ENCODE measurements at places on chromosomes 3 and 15.

GRCh38 chr3:9908286-9908685 is 5.6 kb downstream of the IL17RE start:
- DNase-seq, result no peak

DNA sequence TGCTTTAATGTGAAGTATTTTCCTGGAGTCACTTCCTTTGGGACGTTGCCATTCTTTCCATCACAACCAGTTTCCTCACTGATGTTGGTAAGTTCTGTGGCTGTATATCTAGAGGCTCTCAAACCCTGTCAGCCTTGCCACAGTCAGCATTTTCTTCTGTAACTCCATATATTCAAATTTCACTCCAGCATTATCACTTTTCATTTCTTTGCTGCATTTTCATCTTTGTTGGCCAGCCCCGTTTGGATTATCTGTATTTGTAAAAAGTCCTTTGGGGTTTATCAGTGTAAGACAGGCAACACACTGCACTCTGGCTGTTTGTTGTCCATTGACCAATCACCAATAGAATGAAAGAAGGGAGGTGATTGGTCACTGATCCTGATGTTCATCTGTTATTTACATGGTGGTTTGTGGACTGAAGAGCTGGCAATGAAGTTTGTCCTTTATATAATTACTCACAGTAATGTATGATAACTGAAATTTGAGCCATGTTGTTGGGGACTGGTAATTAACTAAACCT is 20.3 kb downstream of the GMPS start:
- no peak for DNase-seq

GRCh38 chr3:194472290-194472920 is 14.4 kb downstream of the ATP13A3 start:
- DNase-seq, result no peak

- DNase-seq, result no peak
These were observed 34.8 kb downstream of the CHRD start for GRCh38 chr3:184414418-184415202.

- DNase-seq, result no peak
These were observed at the start of gene RAB6B for GRCh38 chr3:133895208-133896001. RAB6B (minus strand) TSS chr3:133895882; CDS start chr3:133895466, 416 bp downstream.

GRCh38 chr3:119362010-119362409 is 67.8 kb downstream of the ARHGAP31 start:
- no peak for DNase-seq

DNA sequence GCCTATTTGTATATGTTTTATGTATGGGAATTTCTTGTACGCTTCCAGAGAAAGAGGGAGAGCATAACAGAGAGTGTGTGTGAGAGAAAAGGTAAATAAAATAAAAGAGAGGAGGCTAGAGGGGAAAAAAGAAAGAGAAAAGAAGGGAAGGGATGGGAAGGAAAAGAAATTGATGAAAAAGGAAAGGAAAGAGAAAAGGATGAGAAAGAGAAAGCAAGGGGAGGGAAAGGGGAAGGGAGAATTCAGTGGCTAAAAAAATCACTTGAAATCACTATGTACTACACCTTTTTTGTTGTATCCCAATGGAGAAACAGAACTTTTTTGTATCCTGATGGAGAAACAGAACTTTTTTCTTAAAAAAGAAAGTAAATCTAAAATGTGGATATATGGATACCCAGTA is 165.5 kb upstream of the MBNL1 start:
- no peak for DNase-seq

- DNase-seq, result no peak
These were observed 952.0 kb downstream of the AGBL1 start for GRCh38 chr15:87031540-87032230.

DNA sequence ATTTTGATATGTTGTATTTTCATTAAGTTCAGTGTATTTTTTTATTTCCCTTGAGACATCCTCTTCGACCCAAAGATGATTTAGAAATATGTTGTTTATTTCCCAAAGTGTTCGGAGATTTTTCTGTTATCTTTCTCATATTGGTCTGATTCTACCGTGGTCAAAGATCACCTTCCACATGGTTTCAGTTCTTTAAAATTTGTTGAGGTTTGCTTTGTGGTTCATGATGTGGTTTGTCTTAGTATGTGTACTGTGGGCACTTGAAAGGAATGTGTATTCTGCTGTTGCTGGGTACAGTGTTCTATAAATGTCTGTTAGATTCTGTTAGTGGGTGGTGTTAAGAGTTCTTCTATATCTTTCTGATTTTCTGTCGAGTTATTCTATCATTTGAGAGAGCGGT is 103.4 kb upstream of the FHIT start:
- DNase-seq, result no peak

- DNase-seq, result no peak
These were observed 11.8 kb downstream of the TNK2 start for GRCh38 chr3:195896361-195897080.

DNA sequence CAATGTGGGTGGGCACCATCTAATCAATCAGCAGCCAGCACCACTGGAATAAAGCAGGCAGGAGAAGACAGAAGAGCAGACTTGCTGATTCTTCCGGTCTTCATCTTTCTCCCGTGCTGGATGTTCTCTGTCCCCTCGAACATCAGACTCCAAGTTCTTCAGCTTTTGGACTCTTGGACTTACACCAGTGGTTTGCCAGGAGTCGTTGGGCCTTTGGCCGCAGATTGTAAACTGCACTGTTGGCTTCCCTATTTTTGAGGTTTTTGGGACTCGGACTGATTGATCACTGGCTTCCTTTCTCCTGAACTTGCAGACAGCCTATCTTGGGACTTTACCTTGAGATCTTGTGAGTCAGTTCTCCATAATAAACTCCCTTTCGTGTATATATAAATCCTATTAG is 292.8 kb downstream of the BCHE start:
- no peak for DNase-seq

GRCh38 chr3:2024713-2025112 is 74.0 kb upstream of the CNTN4 start:
- no peak for DNase-seq

GRCh38 chr3:50358355-50358910 is 888 bp downstream of the TMEM115 start:
- DNase-seq, result no peak

DNA sequence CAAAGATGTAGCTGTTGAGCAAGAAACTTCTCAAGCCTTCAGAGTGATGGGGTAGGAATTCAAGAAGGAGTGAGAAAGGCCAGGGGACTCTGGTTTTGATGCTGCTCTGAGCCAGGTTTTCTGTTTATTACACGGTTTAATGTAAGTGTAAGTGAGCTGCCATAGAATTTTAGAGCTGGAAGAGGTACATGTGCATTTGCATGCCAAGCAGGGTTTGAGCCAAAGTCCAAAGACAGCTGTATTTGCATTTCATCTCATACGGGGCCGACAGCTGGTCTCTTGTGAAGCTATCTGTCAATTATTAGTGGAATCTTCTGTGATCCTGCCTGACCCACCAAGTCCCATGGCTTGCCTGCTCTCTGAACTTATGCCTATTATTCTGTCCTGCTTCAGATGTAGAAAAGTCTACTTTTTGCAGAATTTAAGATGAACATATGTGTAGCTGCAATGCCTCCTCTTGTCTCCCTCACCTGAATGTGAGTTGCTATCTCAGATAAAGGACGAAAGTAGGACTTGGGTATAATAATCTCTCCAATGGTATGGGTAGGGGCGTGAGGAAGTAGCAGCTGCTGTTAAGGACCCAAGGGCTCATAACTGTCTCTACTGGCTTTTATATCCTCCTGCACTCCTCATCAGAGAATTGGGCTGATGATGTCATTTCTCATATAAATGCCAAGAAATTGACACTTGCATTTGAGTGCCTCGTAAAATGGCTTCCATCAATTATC is 160.0 kb downstream of the SQOR start:
- DNase-seq, result no peak

- no peak for DNase-seq
These were observed 87.1 kb downstream of the ANO10 start for GRCh38 chr3:43534675-43535074.

GRCh38 chr3:48564022-48564421 is 441 bp upstream of the UCN2 start:
- no peak for DNase-seq

DNA sequence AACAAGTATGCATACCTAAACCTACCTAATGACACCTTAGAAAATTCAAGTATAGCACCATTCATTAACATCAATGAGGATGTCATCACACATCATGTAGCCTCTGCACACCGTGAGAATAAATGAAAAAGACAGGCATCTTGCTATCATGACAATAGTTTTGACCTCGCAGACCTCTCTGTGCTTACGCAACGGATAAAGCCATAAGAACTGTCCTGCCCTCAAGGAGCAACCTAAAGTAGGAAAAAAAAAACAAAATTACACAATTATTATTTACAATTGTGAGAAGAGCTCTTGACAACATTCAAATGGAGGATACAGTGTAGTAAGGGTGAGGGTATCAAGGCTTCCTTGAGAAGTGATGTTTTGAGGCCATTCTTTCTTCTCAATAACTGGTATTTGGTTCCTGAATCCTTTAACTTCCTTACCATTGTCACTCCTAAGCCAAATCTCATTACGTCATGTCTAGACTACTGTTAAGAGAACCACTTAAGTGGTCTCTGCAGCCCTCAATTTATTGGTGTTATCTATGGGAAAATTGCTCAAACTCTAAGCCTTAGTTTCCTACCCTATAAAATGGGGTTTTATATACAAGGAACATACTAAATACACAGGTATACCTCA is 7.0 kb upstream of the SETD5 start:
- no peak for DNase-seq

DNA sequence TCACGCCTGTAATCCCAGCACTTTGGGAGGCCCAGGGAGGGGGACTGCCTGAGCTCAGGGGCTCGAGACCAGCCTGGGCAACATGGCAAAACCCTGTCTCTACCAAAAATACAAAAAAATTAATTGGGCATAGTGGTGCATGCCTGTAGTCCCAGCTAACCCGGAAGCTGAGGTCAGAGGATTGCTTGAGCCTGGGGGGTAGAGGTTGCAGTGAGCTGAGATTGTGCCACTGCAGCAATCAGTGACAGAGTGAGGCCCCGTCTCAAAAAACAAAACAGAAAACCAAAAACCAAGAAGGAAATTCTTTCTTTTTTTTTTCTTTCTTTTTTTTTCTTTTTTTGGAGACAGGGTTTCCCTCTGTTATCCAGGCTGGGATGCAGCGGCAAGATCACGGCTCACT is 3.5 kb downstream of the SPATA12 start:
- no peak for DNase-seq

DNA sequence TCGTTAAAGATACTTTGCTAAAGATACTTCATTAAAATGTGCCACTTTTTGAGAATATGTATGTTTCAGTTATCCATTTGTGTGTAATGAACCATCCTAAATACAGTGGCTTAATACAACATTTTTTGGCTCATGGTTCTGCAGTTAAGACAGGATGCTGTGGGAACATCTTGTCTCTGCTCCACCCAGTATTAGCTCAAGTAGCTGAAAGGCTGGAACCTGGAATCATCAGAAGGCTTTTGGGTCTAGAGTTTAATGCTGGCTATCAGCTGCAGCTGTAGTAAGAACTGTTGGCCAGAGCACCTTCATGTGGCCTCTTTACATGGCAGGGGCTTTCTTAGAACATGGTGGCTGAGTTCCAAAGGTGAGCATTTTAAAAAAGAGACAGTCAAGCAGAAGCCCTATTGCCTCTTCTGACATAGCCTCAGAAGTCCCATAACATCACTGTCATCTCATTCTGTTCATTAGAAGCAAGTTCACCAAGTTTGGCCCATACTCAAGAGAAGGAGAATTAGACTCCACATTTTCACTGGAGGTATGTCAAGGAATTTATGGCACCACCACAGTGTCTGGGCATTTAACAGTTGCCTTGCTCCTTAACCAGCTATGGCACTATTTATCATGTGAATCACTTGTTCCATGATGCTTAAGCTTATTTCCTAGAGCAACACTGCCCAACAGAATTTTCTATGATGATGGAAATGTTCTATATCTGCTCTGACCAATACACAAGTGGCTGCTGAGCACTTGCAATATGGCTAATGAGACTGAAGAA is 70.4 kb upstream of the PDZRN3 start:
- no peak for DNase-seq

DNA sequence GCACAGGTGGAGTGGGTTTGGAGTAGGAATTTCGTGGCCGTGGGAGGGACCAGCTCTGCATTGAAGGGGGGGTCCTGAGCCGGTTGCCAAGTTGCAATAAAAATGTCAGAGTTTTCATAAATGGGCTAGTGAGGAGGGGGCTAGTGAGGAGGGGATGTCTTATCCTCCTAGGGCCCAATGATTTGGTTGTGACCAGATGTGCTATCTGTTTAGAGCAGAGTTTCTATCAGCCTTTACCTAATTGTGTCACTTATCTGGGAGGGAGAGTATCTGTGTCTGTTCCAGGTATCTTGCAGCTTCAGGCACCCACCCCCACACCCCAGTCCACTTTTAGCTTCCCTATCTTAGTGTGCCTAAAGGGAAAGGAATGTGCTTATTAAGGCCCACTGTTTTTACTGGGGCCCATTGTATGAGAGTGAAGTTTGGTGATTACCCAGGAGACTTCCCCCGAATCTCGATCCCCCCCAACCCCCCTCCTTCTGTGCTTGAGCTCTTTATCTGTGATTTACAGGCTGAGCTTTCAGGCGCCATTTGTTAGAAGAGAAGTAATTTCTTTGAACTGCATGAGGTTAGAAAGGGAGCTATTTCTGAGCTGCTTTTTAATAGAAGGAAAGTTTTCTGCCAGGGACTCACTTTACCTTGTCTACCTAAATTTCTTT is 42.6 kb downstream of the PPCDC start:
- DNase-seq, result no peak

- no peak for DNase-seq
These were observed 1.5 kb downstream of the ITPKA start for GRCh38 chr15:41494922-41495735.

DNA sequence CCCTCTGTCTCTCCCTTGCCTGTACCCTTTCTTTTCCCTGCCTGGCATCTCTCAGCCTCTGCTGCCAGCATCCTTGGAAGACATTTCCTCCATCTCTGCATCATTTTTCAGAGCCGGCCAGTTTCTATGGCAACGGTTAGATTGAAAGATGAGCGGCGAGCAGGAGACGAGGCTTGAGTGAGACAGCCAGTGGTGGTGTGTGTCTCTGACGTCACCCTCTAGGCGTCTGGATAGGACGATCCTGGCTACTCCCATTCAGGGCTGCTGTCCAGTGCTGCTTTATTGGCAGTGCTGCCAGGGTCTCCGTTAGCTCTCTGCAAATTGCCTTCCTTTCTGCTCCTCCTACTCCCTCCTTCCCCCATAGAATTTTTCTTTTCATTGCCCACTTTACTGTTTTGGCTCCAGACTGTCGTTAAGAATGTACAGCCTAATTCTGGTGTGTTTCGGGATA is 57.9 kb downstream of the TRAK1 start:
- DNase-seq, result no peak

DNA sequence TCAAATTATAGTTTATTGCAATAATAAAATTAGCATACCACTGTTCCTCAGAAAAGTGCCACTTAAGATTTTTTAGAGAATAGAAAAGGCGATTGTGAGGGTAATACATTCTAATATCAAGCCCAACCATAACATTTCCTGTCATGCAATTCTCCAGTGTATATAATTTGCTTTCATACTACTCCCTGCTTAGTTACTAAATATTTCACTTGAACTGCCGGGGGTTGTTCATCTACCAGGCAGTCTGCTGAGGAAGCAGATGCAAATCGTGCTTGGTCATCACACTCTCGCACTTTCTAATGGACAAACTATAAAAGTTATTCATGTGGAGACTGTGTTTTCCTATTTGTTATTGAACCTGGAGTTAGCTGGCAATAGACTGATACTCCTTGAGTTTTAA is 645.6 kb upstream of the CBLB start:
- DNase-seq, result no peak
